ENCODE measurements at places on chromosomes 11 and 22.

GRCh38 chr22:44338177-44338810, 25.5 kb upstream of the SHISAL1 start:
- no peak for DNase-seq

- DNase-seq = peak; percentile 1
Observed at GRCh38 chr11:109697140-109697843, 275.3 kb downstream of the C11orf87 start.

DNA sequence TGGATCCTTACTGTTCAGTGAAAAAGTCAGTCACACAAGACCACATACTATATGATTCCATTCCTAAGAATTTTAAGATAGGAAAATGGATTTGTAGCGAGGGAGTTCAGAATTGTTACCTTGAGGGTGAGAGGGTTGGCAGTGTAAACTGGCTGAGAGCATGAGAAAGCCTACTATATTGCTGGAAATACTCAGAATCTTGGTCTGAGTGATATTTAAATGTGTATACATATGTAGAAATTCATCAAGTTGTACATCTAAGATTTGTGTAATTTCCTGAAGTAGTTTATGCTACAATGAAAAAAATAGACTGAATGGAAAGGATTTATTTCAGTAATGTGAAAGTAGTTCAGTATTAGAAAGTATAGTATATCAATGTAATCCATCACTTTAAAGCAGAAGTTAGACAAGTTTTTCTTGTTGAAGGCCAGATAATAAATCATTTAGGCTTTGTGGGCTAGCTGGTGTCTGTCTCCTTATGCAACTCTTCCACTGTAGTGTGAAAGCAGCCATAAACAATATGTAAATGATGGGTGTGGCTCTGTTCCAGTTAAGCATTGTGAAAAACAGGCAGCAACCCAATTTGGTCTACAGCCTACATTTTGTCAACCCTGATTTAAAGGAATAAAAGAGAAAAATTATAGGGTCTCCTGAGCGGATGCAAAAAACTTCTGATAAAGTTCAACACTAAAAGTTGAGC, 127.2 kb upstream of the THY1 start:
- DNase-seq = no peak

- DNase-seq = no peak
Observed at GRCh38 chr11:54946424-54946823, 239.8 kb downstream of the OR4A5 start.

DNA sequence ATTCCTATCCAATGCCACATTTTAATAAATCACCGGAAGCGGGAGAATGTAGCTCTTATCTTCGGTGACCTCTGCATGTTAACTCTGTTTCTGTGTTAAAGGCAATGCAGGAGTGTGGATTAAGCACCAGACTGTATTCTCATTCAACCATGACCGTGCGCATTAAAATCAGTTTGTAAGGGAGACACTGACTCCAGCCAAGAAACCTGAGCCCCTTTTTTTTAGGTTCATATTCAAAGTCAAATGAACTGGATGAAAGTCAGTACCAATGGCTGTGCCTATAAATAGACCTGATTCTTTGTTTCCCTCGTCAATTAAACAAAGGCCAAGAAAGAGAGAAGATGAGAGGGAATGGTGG, 32.2 kb downstream of the C11orf91 start:
- no peak for DNase-seq

DNA sequence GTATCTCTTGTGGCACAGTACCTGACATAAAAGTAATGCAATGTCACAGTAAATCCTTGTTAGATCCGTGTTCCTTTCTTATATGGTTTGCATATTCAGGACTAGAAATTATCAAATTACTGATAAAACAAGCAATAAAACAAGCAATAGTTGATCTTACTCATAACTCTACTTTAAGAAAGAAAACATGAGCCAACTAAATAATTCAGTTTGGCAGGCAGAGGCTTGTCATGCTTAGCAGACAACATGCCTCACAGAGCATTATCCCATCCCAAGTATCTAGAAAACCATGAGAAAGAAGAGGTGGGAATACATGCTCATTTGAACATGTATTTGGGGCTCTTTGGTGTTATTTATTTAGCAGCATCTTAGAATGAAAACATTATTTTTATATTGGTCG, 241.9 kb downstream of the SOX6 start:
- DNase-seq = no peak

- no peak for DNase-seq
Observed at GRCh38 chr11:64096835-64097234, 61.1 kb downstream of the FLRT1 start.

- no peak for DNase-seq
Observed at GRCh38 chr11:8757533-8757932, 74.9 kb downstream of the RPL27A start.

GRCh38 chr11:34654483-34655334, 33.8 kb downstream of the EHF start:
- DNase-seq = no peak

DNA sequence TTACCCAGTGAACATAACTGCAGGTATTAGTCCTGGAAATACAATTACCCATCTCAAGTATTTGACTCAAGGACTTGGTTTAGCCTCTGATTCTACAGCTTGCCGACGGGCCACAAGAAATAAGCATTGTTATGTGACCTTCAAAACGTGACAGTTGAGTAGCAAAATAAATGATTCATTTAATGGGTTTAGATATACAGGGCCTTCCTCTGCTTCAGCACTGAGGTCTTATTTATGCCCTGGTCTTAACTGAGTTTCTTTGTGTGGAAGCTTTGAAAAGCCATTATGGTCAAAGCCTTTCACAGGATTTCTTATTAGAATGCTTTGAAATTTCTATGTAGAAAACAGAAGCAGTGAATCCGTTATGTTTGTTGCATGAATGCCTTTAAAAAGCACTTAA, 899.2 kb upstream of the API5 start:
- DNase-seq = no peak

DNA sequence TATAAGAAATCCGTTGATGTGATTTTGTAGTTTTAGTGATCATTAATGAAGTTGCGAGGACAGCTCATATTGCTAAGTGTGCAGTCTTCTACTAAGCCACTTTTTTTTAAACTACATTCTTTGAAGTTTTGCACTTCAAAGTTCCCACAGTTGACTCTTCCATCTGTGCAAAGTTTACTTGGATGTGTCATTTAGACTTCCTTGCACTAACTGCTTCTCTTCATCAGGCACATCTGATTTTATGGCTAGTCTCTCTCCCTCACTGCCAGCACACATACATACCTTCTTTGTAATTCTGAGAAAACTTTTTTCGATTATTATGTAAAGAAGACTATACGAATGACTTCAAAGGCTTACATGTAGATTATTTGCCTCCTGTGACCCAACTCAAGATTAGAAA, 250.0 kb downstream of the DYNC2H1 start:
- no peak for DNase-seq
